Activated naive CD4-positive, alpha-beta T cell treated with anti-CD3 and anti-CD28 coated beads, Interleukin-2, amount 50 U/mL, for 16 hours (primary cell): ENCODE measurements at places on chromosomes 16 and 17.

- DNase-seq, result no peak
Measured at GRCh38 chr17:43105146-43105545, 20.0 kb downstream of the BRCA1 start.

DNA sequence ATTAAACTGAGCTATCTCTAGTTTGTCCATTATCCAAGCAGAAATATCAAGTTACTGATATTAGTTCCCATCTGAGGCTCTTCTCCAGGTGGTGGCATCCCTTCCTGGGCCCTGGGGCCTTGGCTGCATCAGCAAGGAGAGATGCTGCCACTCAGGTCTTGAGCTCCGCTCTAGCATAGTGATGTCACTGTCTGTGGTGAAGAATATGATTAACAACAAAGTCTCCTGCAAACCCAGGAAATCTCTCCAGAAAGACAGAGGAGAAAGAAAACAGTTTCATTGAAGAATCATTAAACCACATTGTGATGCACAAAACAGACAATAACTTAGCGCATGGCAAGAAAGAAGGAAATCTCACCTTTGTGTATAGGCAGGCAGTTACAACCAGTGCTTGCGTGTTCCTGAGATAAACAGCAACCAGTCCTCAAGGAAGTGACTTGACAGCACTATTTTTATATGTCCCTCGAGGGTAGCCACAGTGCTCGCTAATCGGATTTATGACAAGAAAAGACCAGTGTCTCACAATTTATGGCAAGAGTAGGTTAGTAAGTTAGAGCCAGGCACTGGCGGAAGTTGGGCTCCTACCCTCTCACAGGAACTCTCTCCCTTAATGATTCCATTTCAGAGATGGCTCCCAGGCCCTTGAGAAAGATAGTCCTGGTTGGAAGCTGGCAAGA, 151.1 kb downstream of the AHSP start:
- DNase-seq, result no peak

DNA sequence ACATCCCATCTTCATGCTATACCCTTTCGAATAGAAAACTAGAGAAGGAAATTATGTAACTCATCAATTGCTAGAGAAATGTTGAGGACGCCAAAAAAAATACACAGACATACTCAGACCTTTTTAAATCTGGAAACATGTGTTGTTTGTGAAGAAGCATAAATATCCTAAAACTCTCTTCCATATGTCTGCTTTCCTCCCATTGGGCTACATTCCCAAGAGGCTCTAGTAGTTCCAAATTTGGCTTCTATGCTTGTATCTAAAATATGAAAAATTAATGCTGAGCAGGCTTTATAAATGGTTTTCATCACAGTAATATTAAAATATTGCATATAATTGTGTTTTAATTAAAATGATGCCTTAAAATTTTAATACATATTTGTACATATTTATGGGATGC, 297.9 kb upstream of the PSMD7 start:
- no peak for DNase-seq

DNA sequence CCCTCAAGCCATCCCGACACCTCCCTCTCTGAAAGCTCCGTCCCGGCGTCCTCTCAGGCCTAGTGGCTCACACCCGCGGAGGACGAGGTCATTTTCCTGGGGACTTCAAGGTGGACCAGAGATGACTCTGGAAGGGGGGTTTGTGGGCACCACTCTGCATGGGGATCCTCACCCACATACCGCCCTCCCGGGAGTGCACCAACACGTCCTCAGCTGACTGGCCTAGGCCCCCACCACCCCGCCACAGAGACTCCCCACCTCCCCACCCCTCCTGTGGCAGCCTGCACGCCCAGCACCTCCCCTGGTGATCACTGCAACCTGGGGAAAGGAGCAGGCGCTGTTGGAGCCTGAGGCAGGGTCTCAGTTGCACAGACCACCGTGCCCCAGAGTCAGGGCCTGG, 2.4 kb upstream of the SOX8 start:
- DNase-seq, result no peak

DNA sequence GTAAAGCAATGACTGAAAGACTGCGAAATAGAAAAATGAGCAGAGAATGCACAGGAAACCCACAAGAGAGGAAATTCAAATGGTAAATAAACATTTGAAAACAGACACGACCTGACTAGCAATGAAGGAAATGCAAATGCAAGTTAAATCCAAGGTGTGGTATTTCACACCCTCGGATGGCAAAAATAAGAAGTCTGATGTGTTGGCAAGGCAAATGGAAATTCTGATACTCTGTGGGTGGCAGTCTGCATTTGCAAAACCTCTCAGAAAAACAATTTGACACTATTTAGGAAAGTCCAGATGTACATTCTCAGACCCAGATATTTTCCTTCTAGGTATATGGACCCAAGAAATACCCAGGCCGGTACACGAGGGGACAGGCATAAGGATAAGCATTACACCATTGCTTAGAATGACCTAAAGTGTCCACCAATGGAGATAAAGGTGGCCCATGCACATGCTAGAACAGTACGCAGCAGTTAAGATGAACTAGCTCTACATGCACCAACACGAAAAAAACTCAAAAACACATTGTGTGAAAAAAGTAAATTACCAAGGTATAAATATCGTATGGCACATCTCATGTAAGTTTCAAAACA, 116.7 kb downstream of the GAS7 start:
- DNase-seq, result no peak

DNA sequence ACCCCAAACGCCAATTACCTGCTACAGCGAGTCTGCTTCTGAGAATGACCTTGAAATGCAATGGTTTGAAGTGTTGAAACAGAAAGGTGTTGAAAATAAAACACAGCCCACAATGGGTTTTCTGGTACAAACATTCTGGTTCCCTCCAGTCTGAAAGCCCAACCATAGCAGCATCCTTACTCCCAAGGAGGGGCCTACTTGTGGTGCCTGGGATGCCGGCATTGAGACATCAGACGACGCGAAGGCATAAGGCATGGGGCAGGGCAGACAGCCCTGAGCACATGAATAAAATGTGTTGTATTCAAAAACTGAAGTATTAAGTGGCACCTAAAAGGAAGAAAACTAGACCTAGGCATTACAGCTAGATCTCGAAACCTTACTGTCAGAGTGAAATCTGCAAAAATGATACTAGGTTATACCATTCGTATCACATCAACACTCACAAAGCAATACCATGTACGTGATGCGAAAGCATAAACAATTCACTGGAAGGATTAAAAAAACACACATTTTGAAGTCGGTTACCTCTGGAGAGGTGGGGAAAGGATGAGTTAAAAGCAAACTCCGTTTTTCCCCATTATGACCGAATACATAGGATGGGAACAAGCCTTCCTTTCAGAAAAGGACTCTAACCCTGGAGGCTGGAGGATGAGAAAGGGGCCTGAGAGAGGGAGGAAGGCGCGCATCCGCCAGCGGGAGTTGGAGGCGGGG, 702 bp downstream of the NUDT21 start:
- no peak for DNase-seq

- no peak for DNase-seq
Measured at GRCh38 chr17:18187821-18188761, 4.5 kb downstream of the ALKBH5 start.

- no peak for DNase-seq
Measured at GRCh38 chr16:4663465-4663776, 29.9 kb upstream of the NUDT16L1 start.

DNA sequence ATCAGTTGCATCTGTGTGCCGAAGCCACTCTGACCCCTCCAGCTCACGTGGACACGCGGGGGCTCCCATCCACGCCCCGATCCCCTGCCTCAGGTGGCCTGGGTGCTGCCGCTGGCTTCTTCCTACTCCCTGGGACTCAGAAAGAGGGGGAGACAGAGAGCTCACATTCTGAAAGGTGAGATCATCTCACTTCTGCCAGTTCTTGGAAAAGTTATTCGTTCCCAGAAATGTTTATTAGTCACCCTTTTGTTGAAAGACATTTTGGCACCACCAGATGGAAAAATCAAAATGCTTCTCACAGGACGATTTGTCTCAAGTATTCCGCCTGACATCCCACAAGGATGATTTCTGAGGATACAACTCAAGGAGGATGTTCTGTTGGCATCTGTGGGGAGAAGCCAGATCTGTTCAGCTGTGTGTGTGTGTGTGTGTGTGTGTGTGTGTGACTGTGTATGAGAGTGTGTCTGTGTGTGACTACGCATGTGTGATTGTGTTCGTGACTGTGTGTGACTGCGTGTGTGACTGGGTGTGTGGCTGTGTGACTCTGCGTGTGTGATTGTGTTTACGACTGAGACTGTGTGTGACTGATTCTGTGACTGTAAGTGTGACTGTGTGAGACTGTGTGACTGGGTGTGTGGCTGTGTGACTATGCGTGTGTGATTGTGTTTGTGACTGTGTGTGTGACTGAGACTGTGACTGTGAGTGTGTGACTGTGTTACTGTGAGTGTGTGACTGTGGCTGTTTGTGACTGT, 207.3 kb downstream of the NTN1 start:
- no peak for DNase-seq

DNA sequence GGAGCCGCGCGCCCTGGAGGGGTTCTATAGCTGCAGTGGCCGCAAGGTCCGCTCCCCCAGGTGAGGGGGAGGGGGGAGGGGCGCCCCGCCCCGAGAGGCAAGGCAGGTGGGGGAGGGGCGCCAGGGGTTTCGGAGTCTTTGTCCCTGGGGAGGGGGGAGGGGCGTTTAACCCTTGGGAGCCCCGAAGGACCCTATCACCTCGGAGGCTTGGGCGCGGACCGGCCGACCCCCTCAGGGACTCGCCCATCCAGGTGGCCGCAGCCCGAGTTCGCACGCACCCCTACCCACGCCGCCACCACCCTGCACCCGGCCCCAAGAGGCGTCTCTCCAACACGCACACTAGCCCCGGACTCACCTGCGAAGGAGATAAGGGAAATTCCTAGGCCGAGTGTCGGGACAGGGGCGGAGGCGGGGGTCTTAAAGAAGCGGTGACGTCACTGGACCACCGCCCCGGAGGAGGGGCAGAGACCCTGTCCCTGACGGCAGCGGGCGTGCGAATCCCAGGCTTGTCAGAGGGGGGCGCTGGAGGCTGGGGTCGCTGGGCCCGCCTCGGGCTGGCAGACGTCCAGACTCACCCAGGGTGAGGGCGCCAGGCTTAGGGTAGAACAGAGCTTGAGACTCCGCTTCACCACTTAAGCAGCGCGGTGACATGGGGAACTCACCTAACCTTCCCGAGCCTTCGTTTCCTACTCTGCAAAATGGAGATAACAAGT, at the start of gene CLDN6:
Gene CLDN6, minus strand, starts transcription at position 390 of the 713 bp plus-strand sequence. CDS start 2,162 bp downstream, outside the sequence.
- DNase-seq, result no peak

DNA sequence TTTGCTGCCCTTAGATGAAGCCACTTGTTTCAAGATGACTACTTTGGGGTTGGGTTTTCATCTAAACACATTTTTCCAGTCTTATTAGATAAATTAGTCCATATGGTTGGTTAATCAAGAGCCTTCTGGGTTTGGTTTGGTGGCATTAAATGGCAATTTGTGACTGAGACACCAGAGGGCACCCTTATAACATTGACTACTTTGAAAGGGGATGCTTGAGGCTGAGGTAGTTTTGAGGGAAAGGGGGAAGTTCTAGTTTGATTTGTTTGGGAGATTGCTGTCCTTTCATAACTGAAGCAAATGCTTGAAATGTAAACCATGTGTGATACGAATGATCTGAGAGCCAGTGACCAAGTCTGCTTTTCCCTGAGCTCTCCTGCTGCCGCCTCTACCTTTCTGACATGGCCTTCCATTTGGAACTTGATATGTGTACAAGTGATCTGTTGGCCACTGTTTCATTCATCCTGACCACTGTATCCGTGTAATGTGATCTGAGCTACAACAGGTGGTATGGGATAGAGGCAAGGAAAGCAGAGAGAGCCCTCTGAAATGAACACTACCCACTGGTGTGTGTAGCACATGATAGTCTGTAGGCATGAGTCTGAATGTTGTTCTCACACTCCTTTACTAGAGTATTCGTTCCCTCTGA, 5.8 kb upstream of the RARA start:
- DNase-seq, result peak; percentile 47

- peak; percentile 52 for DNase-seq
Measured at GRCh38 chr16:29811896-29812665, at the start of gene PRRT2. PRRT2 (plus strand) TSS chr16:29812193; CDS start chr16:29813055, 862 bp downstream.

DNA sequence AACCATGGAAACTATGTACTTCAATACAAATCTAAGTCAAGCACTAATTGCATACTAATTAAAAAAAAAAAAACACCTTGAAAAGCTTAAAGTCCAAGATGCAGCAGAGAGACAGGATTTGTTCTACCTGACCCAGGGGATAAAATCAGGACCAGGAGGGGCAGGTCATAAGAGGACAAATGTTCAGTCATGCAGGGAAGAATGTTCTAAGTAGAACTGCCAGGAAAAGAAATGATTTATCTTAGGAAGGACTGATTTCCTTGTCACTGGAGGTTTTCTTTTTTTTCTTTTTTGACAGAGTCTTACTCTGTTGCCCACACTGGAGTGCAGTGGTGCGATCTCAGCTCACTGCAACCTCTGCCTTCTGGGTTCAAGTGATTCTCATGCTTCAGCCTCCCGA, 9.1 kb upstream of the GHDC start:
- DNase-seq, result no peak

- peak; percentile 70 for DNase-seq
Measured at GRCh38 chr17:76736349-76737081, 616 bp downstream of the SRSF2 start.

DNA sequence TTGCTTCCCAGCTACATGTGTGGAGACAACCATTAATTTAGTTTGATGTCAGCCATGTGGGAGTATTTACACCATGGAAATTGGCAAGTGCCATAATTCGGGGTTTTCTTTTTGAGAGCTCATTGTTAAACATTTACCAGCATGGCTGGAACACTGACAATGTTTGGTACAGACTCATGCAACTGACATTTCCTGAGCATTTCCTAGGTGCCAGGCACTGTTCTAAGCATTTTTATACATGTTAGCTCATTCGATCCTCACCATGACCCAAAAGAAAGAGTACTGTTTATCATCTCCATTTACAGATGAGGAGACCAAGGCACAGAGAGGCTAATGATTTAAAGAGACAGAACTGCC, 86.9 kb downstream of the FOXL1 start:
- DNase-seq, result no peak

GRCh38 chr17:82247856-82248671, 19.2 kb downstream of the SLC16A3 start:
- DNase-seq, result no peak

DNA sequence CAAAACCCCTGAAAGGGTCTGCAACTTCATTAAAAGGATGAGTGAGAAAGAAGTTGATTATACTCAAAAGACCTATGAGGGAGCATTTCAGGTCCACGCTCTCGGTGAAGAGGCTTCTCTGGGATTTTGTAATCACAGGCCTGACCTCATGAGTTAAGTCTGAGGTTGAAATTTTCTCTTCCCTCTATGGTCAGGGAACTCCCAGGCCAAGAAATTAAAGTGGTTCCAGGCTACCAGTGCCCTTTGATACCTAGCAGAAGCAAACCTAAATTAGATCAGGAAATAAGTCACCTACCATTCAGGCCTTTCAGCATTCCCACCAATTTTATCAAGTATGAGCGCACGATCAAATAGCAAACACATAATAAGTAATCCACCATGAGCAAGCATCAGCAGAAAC, 27.9 kb downstream of the MBTD1 start:
- DNase-seq, result no peak

DNA sequence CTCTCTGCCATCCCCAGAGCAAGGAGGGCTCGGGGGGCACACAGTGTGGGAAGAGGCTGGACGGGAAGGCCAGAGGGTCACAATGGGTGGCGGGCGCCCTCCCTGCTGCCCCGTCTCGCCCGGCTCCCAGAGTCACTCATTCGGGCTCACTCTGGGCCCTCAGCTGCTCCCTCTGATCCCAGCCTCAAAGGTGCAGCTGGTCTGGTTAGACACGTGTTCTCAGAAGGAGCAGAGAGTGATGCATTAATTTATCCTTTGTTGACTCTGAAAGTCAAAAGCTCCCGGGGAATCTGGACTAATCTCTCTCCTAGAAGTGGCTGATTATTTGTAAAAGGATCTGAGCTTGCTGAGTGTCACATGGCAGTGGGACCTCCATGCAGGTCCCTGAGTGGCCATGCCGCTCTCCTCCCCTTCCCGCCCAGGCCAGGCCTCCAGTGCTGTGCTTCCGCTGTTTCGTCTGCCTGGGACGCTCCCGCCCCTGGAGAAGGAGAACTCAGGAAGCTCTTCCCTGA, 87.5 kb downstream of the SEC14L1 start:
- no peak for DNase-seq
